ENCODE measurements at places on chromosomes 4 and X. TPM values are rescaled to one million over a fixed set of nuclear protein-coding genes. Genes with fewer than 3 reads are reported as not detected.

GRCh38 chr4:101199507-101200285 is 147.6 kb downstream of the PPP3CA start:
- DNase-seq, result no peak

DNA sequence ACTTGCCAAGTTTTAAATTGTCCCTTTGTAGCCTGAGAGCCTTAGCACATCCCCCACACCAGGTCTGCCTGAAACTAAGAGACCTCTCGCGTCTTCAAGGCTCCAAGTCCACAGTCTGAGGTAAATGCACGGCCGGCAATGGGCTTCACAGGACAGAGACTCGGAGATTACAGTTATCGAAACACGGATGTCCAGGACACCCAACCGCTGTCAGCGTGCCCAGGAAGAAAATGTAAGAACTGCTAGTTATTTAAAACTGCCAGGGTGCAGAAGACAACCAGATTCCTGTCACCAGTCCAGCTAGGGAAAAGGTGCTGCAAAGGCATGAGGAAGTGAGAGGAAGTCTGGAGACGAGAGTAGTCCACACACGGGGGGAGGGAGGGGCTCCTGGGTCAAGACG is 28.9 kb downstream of the ZNF827 start:
- no peak for DNase-seq

MSX1 gene
- total RNA-seq, result 2.7 TPM

DNA sequence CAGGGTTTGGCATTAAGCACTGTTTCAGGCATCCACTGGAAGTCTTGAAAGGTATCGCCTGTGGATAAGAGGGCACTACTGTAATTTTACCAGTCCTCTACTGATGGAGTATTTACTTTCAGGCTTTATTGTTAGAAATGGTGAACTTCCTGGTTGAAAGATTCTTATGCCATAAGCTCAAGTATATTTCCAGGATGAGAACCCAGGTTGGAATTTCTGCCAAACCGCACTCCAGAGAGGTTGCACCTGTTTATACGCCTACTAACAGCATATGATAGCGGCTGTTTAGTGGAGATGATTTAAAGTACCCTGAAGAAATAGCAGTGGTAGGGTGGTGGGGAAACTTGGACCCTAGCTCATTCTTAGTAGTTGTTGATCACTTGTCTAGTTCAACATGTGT is 9.9 kb downstream of the FNIP2 start:
- no peak for DNase-seq

DNA sequence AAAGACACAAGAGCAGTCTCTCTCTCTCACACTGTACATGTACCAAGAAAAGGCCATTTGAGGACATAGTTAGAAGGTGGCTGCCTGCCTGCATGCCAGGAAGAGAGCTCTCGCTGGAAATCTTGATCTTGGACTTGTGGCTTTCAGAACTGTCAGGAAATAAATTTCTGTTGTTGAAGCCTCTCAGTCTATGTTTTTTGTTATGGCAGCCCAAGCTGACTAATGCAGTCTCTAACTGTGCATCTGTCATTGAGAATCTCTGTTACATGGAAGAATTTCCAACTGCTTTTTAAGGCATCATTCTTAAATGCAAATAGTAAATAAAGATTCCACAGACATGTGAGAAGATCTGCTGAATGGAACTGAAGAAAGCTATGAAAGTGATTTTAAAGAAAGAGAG is 198.3 kb downstream of the PCDH10 start:
- no peak for DNase-seq

DNA sequence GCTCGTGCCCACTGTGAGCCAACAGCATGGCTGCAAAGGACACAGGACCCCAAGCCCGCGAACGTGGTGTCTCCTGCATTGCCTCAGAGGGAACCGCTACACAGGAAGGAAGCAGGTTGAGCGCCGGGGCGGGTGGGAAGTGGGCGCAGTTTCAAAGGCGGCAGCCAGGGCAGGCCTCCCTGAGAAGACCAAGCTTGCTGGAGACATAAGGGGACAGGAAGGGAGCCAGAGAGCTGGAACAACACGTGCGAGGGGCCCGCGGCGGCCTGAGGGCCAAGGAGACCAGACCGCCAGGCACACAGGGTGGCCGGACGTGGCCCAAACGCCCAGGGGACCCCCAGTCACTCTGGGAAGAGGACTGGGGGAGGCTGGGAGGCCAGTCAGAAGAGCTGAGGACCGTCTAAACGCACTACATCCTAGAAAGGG is 32.0 kb downstream of the CTBP1 start:
- DNase-seq, result no peak

GRCh38 chr4:113692809-113693411 is 68.6 kb downstream of the CAMK2D start:
- DNase-seq, result no peak

C4orf51 gene
- 0.07 TPM for total RNA-seq

- no peak for DNase-seq
Observed at GRCh38 chr4:121221608-121222007, 57.5 kb upstream of the TNIP3 start.

ZCCHC12 gene
- 0.07 TPM for total RNA-seq

SMIM10 gene
- total RNA-seq, result 2.2 TPM

All from pulmonary artery endothelial cell (primary cell).